Activated naive CD4-positive, alpha-beta T cell treated with anti-CD3 and anti-CD28 coated beads, Interleukin-2, amount 10 ng/mL, durations not matched to agents 7 days and 5 days (primary cell): ENCODE measurements at places on chromosomes 5 and 9.
A peak's percentile ranks its signal among the peaks of the same experiment; 100 is the strongest.

- DNase-seq = peak; percentile 66
Observed at GRCh38 chr9:120925535-120926396, 830 bp downstream of the TRAF1 start.

- peak; percentile 24 for DNase-seq
Observed at GRCh38 chr5:1349246-1349645, 4.3 kb upstream of the CLPTM1L start.

DNA sequence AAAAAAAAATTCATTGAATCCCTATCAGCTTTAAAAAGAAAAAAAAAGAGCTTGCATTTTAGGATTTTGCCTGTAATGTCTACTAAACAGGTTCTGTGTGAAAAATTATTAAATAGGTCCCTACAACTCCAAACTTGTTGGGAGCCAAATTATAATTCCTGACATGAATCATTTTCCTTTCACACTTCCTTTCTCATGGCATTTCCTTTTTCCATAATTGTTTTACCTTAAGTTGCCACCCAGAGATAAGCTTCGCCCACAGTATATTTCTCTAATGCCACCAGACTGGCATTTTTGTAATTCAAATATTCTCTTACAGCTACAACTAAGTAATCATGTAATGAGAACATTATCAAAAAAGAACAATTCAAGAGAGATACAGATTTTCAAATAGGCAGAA, 348.8 kb downstream of the EFNA5 start:
- DNase-seq = no peak

DNA sequence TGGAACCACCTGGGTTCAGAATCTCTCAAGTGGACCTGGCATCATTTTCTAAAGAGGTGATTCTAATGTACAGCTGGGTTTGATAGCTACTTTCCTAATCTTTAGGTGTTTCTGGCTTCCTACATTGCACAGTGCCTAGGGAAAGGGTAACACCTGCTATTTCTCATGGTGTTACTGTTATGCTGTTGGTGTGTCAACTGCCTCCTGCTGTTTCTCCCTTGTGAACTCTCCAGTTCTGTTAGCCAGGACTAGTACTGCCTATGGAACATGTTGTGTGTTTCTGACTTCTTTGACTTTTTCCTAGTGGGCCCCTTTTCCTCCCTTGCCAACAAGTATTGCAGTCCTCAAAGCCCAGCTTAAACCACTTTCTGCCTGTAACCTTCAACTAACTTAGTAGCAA, 5.5 kb downstream of the ARHGEF28 start:
- DNase-seq = no peak

- DNase-seq = no peak
Observed at GRCh38 chr9:70534471-70534870, 120.0 kb upstream of the KLF9 start.
